Activated naive CD4-positive, alpha-beta T cell treated with anti-CD3 and anti-CD28 coated beads for 36 hours (primary cell): ENCODE measurements at places on chromosomes 2 and 18. TPM values are rescaled to one million over a fixed set of nuclear protein-coding genes. Genes with fewer than 3 reads are reported as not detected.

GRCh38 chr2:203280428-203281064 is 41.7 kb downstream of the CYP20A1 start:
- no peaks in the 10 kb centered on the region for H3K4me1 ChIP-seq
- H3K4me3 ChIP-seq = no peak overlapping the region
- no peak overlapping the region for H3K27ac ChIP-seq

DNA sequence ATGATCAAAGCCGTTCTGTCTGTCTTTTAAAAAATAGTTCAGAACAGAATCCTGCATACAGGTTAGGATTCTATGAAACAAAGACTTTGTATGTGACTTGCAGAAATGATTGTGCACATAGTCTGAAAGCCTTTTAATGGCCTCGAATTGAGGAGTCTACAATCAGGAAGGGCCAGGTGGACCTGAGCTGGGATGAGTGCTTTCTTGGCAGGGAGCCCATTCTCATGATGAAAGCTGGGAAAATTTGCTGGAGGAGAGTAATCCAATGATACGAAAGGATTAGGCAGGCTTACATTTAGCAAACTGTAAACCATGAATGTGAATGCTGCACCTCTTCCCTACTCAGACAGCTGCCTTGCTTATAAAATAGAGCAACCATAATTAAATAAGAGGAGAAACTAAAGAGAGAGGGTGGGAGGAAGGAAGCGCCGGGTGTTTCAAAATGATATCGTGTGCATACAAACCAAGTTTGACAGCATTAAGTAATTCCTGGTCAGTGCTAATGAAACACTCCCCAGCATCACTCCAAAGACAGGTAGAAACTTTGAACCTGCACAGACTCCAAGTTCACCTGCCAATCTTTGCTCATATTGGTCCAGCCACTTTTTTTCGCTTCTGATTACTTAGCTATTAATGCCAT is 23.7 kb upstream of the CXCR4 start:
- peaks cover 14% of the 10 kb centered on the region for H3K27me3 ChIP-seq
- no peaks in the 10 kb centered on the region for H3K36me3 ChIP-seq
- DNase-seq = no peak
- no peak overlapping the region for H3K27ac ChIP-seq

DNA sequence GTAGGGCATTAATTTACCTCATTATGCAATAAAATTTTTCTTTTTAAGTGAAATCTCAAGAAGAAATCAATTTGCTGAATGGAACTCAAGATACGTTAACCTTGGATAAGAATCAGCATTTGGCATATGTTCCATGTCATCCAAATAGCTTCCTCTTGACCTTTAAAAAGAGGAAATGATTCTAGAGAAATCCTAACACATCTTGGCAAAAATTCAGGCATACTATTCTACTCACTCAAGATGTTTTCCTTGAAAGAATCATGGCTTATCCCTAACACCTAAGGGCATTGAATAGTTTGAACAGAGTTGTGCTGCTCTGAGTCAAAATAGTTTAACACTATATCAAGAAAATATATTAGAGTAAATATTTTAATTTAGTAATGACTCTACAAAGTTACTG is 678.0 kb downstream of the EPHA4 start:
- no peak for DNase-seq
- H3K36me3 ChIP-seq = no peaks in the 10 kb centered on the region
- no peak overlapping the region for H3K27ac ChIP-seq

GRCh38 chr2:58057707-58058530 is 11.3 kb downstream of the VRK2 start:
- H3K4me3 ChIP-seq = no peak overlapping the region
- peaks cover 13% of the 10 kb centered on the region for H3K36me3 ChIP-seq
- H3K27me3 ChIP-seq = no peaks in the 10 kb centered on the region
- H3K27ac ChIP-seq = no peak overlapping the region
- no peak for DNase-seq

GRCh38 chr2:44937688-44938240 is 3.7 kb upstream of the SIX3 start:
- H3K27me3 ChIP-seq = peaks cover 81% of the 10 kb centered on the region
- H3K4me3 ChIP-seq = peak overlapping the region; percentile 41
- H3K36me3 ChIP-seq = no peaks in the 10 kb centered on the region
- H3K4me1 ChIP-seq = peaks cover 43% of the 10 kb centered on the region
- no peak overlapping the region for H3K27ac ChIP-seq

DNA sequence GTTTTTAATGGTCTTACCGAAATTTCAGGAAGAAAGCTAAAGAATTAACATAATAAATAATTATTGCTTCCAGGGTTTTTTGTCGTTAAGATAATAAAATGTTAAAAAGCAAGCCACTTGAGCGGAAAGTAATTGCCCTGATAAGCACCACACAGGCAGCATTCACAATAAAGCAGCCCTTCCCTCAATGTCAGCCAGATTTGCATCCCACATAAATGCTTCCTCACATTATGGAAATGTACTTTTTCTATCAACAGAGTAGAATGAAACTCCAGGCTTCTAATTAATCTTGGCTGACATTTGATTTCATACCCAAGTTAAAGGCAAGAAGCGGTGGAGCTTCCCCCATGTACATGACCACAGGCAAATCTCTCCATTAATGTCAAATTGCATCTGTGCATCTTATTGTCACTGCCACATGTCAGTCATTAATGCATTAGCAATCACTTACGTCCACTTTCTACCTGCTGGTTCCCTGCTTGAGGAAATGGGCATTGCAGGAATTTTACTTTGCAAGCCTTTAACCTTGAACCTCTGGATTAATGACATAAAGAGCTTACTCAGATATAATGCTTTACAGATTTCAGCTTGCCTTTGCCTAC is 26.2 kb downstream of the PTPRM start:
- no peaks in the 10 kb centered on the region for H3K4me1 ChIP-seq
- DNase-seq = no peak
- no peaks in the 10 kb centered on the region for H3K27me3 ChIP-seq
- H3K36me3 ChIP-seq = no peaks in the 10 kb centered on the region
- H3K27ac ChIP-seq = no peak overlapping the region
- H3K4me3 ChIP-seq = no peak overlapping the region

GRCh38 chr2:95315801-95316411 is 18.8 kb downstream of the KCNIP3 start:
- no peak for DNase-seq
- peaks cover 2% of the 10 kb centered on the region for H3K27me3 ChIP-seq
- H3K27ac ChIP-seq = no peak overlapping the region
- no peaks in the 10 kb centered on the region for H3K4me1 ChIP-seq

DNA sequence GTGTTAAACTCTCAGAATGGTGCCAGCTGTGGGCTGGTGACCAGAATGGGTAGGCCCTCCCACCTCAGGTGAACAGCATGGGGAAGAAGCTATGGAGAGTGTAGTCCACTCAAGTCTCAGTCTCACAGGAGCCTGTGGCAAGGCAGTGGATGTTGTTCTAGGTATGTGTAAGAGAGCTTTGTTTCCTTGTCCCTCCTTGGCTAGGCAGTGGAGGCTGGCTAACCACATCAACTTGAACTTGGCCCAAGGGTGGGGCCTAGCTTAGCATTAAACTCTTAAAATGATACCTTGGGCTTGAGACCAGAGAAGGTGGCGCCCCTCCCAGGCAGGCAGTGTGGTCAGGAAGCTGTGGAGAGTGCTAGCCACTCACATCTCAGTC is 53.2 kb upstream of the SLC4A10 start:
- no peaks in the 10 kb centered on the region for H3K36me3 ChIP-seq
- H3K27me3 ChIP-seq = peaks cover 12% of the 10 kb centered on the region
- DNase-seq = no peak
- peaks cover 18% of the 10 kb centered on the region for H3K4me1 ChIP-seq
- H3K4me3 ChIP-seq = no peak overlapping the region

DNA sequence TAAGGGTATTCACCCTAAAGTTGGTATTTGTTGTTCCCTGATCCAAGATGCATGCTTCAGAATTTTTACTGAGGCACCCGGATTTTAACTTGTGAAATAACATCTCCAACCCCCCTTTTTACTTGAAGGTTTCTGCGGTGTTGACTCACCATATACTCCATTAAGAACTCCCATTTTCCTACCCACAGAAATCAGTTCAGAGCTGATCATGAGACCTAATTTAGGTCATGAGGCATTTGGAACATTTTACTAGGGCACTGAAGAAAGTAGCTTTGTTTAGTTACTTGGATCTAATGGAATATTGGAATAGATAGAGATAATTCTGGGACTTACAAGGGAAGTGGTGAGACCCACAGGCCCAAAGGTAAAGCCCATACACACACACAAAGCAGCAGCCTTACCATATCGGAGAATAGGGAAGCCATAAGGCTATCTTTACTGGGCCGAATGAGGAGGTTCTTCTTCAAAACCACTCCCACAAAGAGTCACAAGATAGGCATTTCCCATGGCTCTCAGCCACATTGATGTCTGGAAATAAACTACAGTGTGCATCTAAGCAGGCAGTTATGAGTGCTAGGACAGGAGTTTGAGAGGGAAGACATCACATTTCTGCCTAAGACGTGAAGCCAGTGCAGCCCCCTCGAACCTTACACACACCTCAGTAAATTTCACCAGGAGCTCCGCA is 681.0 kb upstream of the LRRTM4 start:
- H3K36me3 ChIP-seq = no peaks in the 10 kb centered on the region
- no peak for DNase-seq
- H3K27ac ChIP-seq = no peak overlapping the region
- H3K4me3 ChIP-seq = no peak overlapping the region
- H3K27me3 ChIP-seq = no peaks in the 10 kb centered on the region

- no peak for DNase-seq
- peaks cover 79% of the 10 kb centered on the region for H3K4me1 ChIP-seq
- H3K36me3 ChIP-seq = peaks cover 13% of the 10 kb centered on the region
Measured at GRCh38 chr2:84999553-84999955, 28.6 kb downstream of the KCMF1 start.

GRCh38 chr2:46136953-46137352 is 160.3 kb upstream of the EPAS1 start:
- H3K4me3 ChIP-seq = no peak overlapping the region
- no peak overlapping the region for H3K27ac ChIP-seq
- H3K4me1 ChIP-seq = no peaks in the 10 kb centered on the region

- no peak overlapping the region for H3K27ac ChIP-seq
- H3K4me3 ChIP-seq = no peak overlapping the region
- peaks cover 39% of the 10 kb centered on the region for H3K4me1 ChIP-seq
Measured at GRCh38 chr2:28683100-28683706, 68.4 kb upstream of the PPP1CB start.

DNA sequence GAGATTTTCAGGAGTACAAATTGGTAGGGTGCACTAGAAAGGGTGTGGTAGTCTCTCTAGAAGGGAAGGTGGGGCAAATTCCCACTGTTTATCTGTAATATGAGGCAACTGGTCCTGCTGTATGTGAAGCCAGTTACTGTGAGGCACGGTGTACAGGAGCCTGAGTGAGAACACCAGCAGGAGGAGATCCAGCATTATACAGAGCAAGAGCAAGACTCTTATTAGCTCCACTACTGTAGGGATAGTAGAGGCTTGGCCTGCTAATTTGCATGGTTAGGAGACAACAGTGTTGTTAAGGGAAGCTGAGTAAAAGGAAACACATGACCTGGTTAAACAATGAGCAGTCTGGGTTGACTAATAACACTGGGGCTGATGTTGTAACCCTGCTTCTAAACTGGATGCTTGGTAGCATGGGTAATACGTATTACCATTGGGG is 76.3 kb upstream of the WDSUB1 start:
- no peaks in the 10 kb centered on the region for H3K4me1 ChIP-seq
- no peak overlapping the region for H3K27ac ChIP-seq
- H3K36me3 ChIP-seq = peaks cover 8% of the 10 kb centered on the region

DNA sequence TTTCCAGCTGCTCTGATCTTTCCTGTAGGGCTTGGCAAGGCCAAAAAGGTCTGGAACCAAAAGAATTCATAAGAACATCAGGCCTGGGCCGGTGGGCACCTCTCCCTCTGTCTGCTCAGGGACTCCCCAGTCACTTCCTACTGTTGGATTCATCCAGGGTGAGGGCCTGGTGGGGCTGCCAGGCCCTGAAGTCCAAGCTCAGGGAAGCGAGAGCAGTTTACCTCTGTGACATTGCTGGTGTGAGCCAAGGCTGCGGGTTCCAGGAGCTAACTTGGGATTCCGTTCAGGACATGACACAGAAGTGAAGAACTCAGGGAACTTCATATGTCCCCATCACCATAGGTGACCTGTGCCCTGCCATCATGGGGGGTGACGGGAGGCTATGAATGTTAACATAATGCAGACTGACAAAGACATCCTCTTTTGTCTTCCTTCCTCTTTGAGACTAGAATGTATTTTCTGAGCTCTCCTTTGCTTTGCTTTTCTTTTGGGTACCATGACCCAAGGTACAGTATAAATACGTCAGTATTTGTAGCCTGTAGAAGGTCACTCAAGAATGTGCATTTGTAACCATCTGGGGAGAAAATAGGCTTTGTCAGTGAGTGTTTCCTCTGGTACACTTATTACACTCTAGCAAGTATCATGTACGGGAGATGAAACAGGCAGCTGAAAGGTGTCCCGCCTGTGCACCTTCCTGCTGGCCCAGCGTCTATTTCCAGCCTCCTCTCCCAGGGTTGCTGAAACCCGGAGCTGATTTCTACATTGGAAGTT is 130.5 kb upstream of the SLC1A4 start:
- no peak overlapping the region for H3K4me3 ChIP-seq
- no peak for DNase-seq
- no peak overlapping the region for H3K27ac ChIP-seq
- peaks cover 7% of the 10 kb centered on the region for H3K27me3 ChIP-seq
- peaks cover 5% of the 10 kb centered on the region for H3K4me1 ChIP-seq

DNA sequence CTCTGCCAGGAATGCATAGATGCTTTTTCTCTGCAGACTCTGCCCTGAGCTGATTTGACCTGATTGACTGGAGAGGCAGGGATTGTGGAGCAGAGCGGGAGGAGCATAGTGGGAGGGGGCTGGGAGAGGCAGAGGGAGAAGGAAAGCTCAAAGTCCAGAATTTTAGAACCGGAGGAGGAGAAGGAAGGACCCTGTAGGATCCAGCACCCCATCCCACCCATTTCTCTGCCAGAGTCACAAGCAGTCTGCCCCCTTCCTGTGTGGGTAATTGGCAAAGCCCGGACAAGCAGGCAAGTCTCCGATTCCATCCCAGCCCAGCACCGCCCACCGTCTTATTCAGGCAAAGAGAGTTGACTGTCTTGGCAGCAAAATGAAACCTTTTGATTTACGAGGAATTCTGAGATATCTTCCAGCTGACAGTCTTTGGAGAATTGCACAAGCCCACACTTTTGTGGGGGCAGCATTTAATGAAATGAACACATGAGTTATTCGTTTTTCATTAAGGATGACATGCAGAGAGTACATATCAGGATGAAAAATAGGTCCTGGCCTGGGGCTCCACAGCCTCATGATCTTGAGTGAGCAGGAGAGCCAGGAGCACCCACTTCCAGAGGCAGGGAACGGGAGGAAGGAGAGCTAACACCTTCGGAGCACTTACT is 103.1 kb downstream of the MCFD2 start:
- H3K4me3 ChIP-seq = no peak overlapping the region
- H3K36me3 ChIP-seq = peaks cover 2% of the 10 kb centered on the region
- no peaks in the 10 kb centered on the region for H3K4me1 ChIP-seq
- no peak for DNase-seq

The FARP2 gene
- total RNA-seq = 19.5 TPM

The PROM2 gene
- 0.89 TPM for total RNA-seq

The ILKAP gene
- 46.6 TPM for total RNA-seq

The TYW5 gene
- total RNA-seq = 7.9 TPM

The SCG2 gene
- total RNA-seq = not detected

The NYAP2 gene
- not detected for total RNA-seq

The EPHA4 gene
- 3.0 TPM for total RNA-seq

The REG3G gene
- not detected for total RNA-seq
